WTC11 (cell line): ENCODE measurements at places on chromosomes 4 and X. TPM values are rescaled to one million over a fixed set of nuclear protein-coding genes. Genes with fewer than 3 reads are reported as not detected.

GRID2 gene
- 24.6 to 26.8 TPM (median 25.5 TPM) in 3 replicates for total RNA-seq

RAP2C gene
- total RNA-seq = 20.5 to 25.2 TPM (median 25.0 TPM) in 3 replicates

HADH gene
- total RNA-seq = 39.8 to 46.8 TPM (median 43.8 TPM) in 3 replicates

FSTL5 gene
- 0.44 to 0.55 TPM (median 0.53 TPM) in 3 replicates for total RNA-seq

CXorf65 gene
- not detected in 3 replicates for total RNA-seq

DMD gene
- 6.6 to 9.1 TPM (median 8.4 TPM) in 3 replicates for total RNA-seq

ADH4 gene
- total RNA-seq = 0.11 to 0.18 TPM (median 0.16 TPM) in 3 replicates

SLC39A8 gene
- 35.1 to 40.0 TPM (median 35.9 TPM) in 3 replicates for total RNA-seq

HHIP gene
- total RNA-seq = 0.14 to 0.27 TPM (median 0.22 TPM) in 3 replicates

HPGDS gene
- not detected in 3 replicates for total RNA-seq

SPATA4 gene
- total RNA-seq = not detected in 3 replicates
